ENCODE measurements at places on chromosomes 2 and 18. TPM values are rescaled to one million over a fixed set of nuclear protein-coding genes. Genes with fewer than 3 reads are reported as not detected.

Gene RESP18
- not detected for total RNA-seq

Gene RAB6D
- not detected for total RNA-seq

Gene ACMSD
- not detected for total RNA-seq

Gene EN1
- 18.3 TPM for total RNA-seq

Gene USP34
- total RNA-seq, result 149 TPM

Gene KCNG3
- 0.18 TPM for total RNA-seq

DNA sequence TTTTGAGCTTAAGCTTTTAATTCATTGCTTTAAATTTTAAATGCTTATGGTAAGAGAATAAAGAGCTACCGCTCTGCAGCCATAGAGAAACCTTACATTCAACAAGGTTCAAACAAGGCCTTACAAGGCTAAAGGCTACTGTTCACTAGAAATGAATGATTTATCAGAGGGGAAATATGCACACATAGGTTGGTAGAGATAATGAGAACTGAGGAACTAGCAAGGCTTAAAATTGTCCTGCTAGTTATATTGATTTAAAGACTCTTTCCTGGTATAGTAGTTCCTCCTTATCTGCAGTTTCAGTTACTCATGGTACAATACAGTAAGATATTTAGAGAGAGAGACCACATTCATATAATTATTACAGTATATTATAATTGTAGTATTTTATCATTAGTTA, 193.4 kb downstream of the WDR7 start:
- H3K27ac ChIP-seq, result no peak overlapping the region
- no peaks in the 10 kb centered on the region for H3K4me1 ChIP-seq
- no peaks in the 10 kb centered on the region for H3K36me3 ChIP-seq
- no peak for DNase-seq
- H3K27me3 ChIP-seq, result no peaks in the 10 kb centered on the region

GRCh38 chr2:239139566-239139965, 261.3 kb downstream of the HDAC4 start:
- H3K36me3 ChIP-seq, result peaks cover 20% of the 10 kb centered on the region
- no peak overlapping the region for H3K27ac ChIP-seq
- no peaks in the 10 kb centered on the region for H3K27me3 ChIP-seq
- H3K4me1 ChIP-seq, result no peaks in the 10 kb centered on the region

DNA sequence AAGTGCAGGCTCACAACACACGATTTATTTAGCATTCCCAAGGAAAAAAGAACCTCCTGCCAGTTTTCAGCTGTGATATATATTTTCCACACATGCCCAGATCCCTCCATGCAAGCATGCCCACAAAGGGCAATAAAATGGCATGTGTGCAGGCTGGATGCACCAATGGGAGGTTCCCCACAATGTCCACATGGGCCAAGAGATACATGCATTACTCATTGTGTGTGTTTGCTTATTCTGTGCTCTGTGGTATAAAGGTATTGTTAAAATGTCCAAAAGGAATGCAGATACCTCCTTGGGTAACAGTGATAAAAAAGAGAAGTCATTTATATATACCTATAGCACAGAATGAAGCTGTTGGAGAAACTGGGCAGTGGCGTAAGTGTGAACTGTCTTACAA, 207.4 kb downstream of the FHOD3 start:
- DNase-seq, result no peak
- no peak overlapping the region for H3K4me3 ChIP-seq
- H3K4me1 ChIP-seq, result no peaks in the 10 kb centered on the region
- no peak overlapping the region for H3K27ac ChIP-seq
- H3K27me3 ChIP-seq, result no peaks in the 10 kb centered on the region
- H3K36me3 ChIP-seq, result peaks cover 2% of the 10 kb centered on the region

DNA sequence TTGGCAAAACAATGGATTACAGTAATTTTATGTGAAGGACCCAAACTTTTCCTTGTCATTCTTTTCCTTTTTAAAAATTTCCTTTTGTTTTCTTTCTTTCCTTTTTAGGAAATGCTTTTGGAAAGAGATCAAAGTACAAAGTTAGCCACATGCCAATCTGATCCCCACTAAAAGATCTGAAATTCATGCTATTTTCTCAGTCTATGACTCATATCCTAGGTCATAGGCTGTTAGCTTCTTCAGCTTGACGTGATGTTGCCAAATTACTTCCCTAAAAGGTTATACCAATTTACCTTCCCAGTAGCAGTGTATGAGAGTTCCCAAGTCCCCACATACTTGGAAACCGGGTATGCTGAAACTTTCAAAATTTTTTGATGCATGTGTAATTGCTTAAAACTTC, 355.3 kb downstream of the INSIG2 start:
- H3K4me3 ChIP-seq, result no peak overlapping the region
- no peaks in the 10 kb centered on the region for H3K36me3 ChIP-seq
- H3K27ac ChIP-seq, result no peak overlapping the region
- H3K4me1 ChIP-seq, result peaks cover 6% of the 10 kb centered on the region
- DNase-seq, result no peak
- no peaks in the 10 kb centered on the region for H3K27me3 ChIP-seq

GRCh38 chr2:237281836-237282306, 132.1 kb downstream of the COL6A3 start:
- no peaks in the 10 kb centered on the region for H3K27me3 ChIP-seq
- peaks cover 44% of the 10 kb centered on the region for H3K4me1 ChIP-seq
- peak overlapping the region; percentile 79 for H3K27ac ChIP-seq
- DNase-seq, result no peak
- H3K36me3 ChIP-seq, result peaks cover 2% of the 10 kb centered on the region
- no peak overlapping the region for H3K4me3 ChIP-seq

DNA sequence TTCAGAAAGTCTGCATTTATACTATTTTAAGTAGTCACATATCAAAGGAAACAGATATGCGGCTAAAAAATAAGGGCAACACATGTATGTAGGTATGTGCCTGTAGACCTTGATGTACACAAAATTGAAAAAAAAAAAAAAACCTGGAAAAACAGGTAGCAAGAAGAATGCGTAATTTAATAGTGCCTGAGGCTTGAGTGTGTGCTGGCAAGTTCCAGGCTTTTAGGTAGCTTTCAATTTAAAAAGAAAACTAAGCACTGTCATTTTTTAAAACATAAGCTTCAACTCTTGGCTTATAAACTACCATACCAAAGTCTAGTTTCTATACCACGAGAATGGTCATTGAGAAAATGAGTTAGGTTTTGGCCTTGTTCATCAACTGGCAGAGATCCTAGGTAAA, 72.3 kb downstream of the OTX1 start:
- no peak for DNase-seq
- H3K4me3 ChIP-seq, result no peak overlapping the region
- peak overlapping the region; percentile 66 for H3K27ac ChIP-seq
- no peaks in the 10 kb centered on the region for H3K27me3 ChIP-seq
- peaks cover 8% of the 10 kb centered on the region for H3K4me1 ChIP-seq

DNA sequence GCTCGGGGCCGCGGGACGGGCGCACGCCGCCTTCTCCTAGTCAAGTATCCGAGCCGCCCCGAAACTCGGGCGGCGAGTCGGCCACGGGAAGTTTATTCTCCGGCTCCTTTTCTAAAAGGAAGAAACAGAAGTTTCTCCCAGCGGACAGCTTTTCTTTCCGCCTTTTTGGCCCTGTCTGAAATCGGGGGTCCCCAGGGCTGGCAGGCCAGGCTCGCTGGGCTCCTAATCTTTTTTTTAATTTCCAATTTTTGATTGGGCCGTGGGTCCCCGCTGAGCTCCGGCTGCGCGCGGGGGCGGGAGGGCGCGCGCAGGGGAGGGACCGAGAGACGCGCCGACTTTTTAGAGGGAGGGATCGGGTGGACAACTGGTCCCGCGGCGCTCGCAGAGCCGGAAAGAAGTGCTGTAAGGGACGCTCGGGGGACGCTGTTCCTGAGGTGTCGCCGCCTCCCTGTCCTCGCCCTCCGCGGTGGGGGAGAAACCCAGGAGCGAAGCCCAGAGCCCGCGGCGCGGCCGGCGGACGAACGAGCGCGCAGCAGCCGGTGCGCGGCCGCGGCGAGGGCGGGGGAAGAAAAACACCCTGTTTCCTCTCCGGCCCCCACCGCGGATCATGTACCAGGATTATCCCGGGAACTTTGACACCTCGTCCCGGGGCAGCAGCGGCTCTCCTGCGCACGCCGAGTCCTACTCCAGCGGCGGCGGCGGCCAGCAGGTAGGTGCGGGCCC, 617 bp downstream of the FOSL2 start:
- no peak overlapping the region for H3K4me3 ChIP-seq
- DNase-seq, result peak; percentile 60
- no peaks in the 10 kb centered on the region for H3K36me3 ChIP-seq

GRCh38 chr2:18455236-18455862, 105.1 kb downstream of the RDH14 start:
- DNase-seq, result no peak
- no peak overlapping the region for H3K27ac ChIP-seq
- H3K4me1 ChIP-seq, result peaks cover 4% of the 10 kb centered on the region
- H3K4me3 ChIP-seq, result no peak overlapping the region
- peaks cover 9% of the 10 kb centered on the region for H3K27me3 ChIP-seq

DNA sequence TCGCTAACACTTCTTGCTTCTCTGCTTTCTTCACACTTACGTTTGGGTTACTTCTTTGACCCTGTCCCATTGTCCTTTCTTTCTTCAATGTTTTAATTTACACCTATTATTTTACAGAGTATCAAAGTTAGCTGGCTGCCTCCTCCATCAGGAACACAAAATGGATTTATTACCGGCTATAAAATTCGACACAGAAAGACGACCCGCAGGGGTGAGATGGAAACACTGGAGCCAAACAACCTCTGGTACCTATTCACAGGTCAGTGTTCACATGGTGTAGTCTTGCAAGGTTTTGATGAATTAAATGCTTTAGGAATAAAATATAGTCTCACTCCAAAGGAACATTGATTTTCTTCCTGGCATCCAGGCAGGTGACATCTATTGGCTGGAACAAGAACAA, 919.0 kb downstream of the MBD2 start:
- peaks cover 5% of the 10 kb centered on the region for H3K27me3 ChIP-seq
- H3K4me1 ChIP-seq, result no peaks in the 10 kb centered on the region
- no peak for DNase-seq

Measured in mesothelial cell of epicardium (in vitro differentiated cells).